ENCODE measurements at places on chromosomes 11 and 22.

- DNase-seq, result no peak
These were observed 36.7 kb upstream of the RIC3 start for GRCh38 chr11:8205566-8205965.

DNA sequence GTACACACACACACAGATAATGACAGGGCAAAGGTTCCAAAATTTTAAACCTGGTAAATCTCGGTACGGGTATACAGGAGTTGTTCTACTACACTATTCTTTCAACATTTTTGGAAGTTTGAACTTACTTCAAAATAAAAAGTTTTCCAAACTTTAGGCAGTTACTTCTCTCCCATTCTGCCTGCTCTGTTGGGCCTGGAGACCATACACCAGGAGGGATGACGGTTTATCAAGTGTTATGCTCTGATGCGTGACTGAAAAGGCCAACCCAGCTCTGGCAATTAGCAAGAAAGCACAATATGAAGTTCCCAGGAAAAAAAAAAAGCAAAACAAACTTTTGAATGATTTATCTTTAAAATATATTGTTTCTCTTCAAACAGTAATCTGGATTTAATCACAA, 969 bp downstream of the SERPIND1 start:
- no peak for DNase-seq

GRCh38 chr11:60766547-60766946, 9.9 kb downstream of the MS4A15 start:
- no peak for DNase-seq

DNA sequence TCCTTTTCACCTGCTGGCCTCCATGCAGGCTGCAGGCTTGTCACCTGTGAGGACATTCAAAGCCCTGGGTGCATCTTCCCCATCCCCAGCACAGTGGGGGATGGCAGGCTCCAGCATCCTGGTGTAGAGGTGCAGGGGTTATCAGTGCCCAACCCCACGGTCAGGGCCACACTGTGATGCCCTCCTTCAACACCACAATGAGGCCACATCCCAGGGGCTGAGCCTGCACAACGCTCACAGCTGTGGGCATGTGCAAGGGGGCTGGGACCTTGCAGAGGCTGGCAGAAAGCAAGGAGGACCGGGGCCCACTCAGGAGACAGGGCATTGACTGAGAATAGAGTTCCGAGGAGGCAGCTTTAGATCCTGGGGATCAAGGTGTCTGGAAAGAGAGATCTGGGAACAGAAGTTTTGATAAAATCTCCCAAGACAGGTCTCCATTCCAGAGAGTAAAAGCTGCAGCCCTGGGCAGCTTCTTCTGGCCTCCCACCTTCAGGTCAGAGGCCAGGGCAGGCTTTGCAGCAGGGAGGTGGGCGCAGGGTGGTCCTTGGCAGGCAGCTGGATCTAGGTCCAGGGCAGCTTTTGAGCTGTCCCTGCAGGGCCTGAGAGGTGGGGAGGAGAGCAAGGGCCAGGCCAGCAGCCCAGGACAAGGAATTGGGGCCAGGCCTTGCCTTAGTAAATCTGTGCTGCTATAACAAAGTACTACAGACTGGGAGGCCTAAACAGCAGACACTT, 250.8 kb upstream of the B3GAT1 start:
- no peak for DNase-seq

- no peak for DNase-seq
These were observed 8.9 kb downstream of the KCNK7 start for GRCh38 chr11:65586676-65587075.

- no peak for DNase-seq
These were observed 5.3 kb downstream of the SLN start for GRCh38 chr11:107706531-107706930.

DNA sequence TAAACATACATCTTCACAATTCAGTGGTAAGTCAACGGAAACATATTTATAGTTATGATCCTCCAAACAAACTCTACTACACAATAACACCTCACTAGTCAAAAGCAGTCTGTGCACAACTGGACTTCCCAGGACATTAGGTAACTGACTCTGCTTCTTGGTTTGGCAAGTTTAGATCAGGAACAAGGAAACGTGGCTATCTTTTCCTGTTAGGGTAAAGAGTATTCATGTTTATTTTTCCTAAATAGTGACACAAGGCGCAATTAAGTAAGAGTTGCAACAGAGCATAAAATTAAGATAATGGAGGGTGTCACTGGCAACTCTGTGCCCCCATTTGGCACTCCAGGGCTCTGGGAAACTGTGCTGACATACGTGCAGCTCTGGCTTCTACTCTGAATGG, 70.2 kb upstream of the TP53AIP1 start:
- DNase-seq, result no peak

GRCh38 chr11:114089748-114090147, 30.2 kb downstream of the ZBTB16 start:
- DNase-seq, result no peak

DNA sequence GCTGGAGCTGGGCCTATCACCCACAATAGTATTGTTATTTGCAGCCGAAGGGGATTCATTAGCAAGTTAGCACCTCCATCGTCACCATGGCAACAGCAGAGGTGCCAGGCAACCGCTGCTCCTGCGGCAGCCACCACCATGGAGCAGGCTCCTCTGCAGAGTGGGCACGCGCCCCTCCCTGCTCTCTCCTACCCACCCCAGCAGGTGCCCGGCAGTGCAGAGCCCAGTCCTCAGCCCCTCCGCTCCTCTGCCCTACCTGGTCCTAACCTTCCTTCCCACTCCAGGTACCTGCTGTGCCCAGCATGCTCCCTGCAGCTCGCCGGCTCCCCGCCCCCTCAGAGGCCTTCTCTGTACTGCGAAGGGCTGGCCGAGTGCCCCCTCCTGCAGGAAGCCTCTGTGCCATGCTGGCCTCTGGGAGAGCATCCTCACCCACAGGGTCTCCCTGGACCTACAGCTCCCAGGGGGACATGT, 3.6 kb downstream of the DUSP8 start:
- no peak for DNase-seq

- DNase-seq, result no peak
These were observed 2.5 kb downstream of the TP53AIP1 start for GRCh38 chr11:128940156-128940555.

DNA sequence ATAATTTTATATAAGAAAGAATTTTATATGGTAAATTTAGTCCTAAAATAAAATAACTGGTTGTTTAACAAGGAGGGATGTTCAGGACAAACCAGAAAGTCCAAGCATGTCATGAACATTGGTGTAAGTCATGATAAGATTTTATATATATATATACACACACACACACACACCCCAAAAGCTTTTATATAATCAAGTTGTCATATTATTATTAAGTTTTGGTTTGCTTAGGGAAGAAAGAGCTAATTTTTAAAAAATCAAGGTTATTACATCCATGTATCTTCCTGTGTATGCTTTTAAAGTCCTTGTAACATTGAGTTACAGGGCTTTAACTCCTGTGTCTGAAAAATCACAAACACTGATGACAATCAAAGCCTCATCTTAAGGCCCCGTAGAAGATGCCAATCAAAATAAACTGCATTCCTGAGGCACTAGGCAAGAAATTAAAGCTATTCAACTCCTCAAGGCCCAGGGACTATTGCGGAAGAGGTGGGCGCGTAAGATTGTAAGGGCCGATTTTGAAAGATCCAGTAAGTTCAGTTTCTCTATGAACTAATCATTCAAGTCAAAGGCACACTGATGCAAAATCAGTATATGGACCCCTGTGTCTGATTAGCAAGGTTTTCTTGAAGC, 16.8 kb downstream of the APOL6 start:
- no peak for DNase-seq

- peak; percentile 60 for DNase-seq
These were observed 15.8 kb downstream of the TMEM258 start for GRCh38 chr11:61776561-61777075.

GRCh38 chr11:8532475-8532874, 61.6 kb downstream of the STK33 start:
- DNase-seq, result no peak

- peak; percentile 44 for DNase-seq
These were observed 32.3 kb downstream of the ARVCF start for GRCh38 chr22:19984201-19984753.

- no peak for DNase-seq
These were observed 7.3 kb downstream of the STARD10 start for GRCh38 chr11:72786305-72787215.

- no peak for DNase-seq
These were observed 37.5 kb upstream of the HEPHL1 start for GRCh38 chr11:93983542-93984195.

DNA sequence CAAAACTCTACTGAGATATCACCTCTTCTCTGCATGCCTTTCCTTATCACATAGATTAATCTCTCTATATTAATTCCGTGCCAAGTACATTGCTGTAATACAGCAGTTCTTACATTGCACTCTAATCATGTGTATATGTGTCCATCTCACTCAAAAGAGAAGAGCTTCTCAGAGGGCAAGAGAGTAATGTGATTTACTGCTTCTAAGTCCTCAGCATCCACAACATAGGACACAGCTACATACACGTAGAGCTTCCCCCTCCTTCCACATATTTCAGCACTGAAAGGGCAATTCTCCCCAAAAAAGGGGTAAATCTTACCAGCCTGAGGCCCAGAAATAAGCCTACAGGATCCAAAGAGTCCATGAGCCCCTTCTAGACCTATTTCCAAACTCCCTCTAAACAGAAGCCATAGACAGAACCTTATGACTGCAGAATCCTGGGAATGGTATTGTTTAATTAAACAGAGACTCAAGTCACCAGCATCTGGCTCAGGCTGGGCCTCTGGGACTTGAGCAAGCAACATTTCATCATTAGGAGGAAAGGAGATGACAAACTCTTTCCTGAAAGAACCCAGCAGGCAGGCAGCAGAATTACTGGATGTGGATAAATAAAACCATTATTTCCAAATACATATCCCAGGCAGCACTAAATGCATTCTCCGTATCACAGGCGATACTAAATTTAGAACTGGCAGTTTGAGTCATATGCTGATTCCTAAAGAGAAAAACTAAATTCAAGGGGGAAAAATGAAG, 87.2 kb downstream of the KCNC1 start:
- DNase-seq, result peak; percentile 59

GRCh38 chr11:97638641-97639224, 1248.9 kb downstream of the JRKL start:
- DNase-seq, result no peak

DNA sequence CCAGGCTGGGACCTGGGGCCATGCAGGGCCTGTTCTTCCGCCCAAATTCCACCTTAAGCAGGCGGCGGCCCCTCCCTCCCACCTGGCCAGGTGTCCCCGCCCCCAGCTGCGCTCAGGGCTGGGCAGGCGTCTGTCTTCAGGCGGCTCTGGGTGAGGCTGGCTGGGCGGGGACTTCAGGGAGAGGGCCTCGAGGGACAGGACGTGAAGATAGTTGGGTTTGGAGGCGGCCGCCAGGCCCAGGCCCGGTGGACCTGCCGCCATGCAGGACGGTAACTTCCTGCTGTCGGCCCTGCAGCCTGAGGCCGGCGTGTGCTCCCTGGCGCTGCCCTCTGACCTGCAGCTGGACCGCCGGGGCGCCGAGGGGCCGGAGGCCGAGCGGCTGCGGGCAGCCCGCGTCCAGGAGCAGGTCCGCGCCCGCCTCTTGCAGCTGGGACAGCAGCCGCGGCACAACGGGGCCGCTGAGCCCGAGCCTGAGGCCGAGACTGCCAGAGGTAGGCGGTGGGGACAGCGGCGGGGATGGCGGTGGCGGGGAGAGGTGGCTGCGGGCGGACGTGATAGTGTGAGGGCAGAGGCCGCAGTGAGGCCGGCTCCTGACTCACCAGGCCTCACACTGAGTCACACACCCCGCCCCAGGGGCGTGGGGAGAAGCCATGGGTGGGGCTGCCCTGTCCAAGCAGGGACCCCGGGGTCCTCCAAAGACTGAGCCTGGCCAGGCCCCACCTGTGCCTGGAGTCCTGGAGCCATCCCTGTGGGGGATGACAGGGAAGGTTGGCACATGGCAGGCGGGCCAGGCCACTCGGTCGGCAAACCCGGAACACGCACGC, at the start of gene PKP3:
Gene PKP3 (plus strand): TSS at position 176 of the 824 bp plus-strand sequence. CDS start 84 bp downstream, at position 260.
- peak; percentile 30 for DNase-seq

DNA sequence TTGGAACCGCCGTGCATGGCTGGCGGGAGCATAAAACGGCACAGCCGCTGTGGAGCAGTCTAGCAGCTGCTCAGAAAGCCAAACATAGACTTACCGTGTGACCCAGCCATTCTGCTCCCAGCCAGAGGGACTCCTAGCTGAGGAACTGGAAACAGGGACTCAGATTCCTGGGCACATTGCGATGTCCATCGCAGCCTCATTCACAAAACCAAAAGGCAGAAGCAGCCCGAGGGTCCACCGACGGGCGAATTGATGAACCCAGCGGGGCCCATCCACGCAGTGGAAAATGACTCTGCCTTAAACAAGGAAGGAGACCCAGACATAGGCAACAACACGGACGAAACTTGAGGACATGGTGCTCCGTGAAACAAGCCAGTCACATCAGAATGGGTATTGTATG, 5.7 kb upstream of the MUC5B start:
- no peak for DNase-seq

- no peak for DNase-seq
These were observed 11.6 kb downstream of the TST start for GRCh38 chr22:37007651-37008050.

GRCh38 chr11:78207532-78208256, 19.0 kb downstream of the USP35 start:
- no peak for DNase-seq

GRCh38 chr11:17573526-17573925, 26.5 kb downstream of the OTOG start:
- DNase-seq, result no peak

GRCh38 chr11:101127699-101128570, 1.7 kb downstream of the PGR start:
- no peak for DNase-seq

GRCh38 chr11:121231576-121232278, 60.8 kb upstream of the SC5D start:
- no peak for DNase-seq

DNA sequence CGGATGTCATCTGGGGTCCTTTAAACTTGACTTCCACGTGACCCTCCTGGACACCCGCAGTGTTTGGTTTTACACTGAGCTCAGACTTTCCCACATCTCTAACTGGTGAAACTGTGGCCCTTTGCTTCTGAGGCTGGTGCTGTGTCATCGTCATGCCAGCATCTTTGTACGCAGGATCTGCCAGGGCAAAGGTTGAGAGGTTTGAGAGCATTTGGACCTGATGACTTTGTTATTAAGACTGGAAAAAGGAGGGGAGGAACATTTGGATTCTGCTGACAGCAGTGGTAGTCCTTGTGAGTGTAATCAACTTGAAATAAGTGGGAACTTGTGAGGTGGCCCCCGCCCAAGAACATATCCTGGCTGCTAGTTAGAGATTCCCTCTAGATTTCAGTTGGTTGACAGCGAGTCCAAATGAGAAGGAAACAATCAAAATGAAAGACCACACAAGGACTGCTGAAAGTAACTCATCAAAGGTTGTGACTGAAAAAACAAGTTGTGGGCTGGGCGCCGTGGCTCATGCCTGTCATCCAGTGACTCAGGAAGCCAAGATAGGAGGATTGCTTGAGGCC, 102.5 kb downstream of the KIAA1671 start:
- no peak for DNase-seq

- no peak for DNase-seq
These were observed 10.1 kb downstream of the NAGA start for GRCh38 chr22:42060489-42060888.

- no peak for DNase-seq
These were observed 3.6 kb upstream of the MDK start for GRCh38 chr11:46377831-46378230.

GRCh38 chr22:29937940-29938693, 55.1 kb downstream of the MTMR3 start:
- DNase-seq, result no peak

GRCh38 chr22:20218987-20219386, 49.1 kb downstream of the RTN4R start:
- no peak for DNase-seq

- peak; percentile 47 for DNase-seq
These were observed 123.1 kb downstream of the PKNOX2 start for GRCh38 chr11:125287491-125288210.

GRCh38 chr11:19674836-19675235, 37.8 kb upstream of the NAV2 start:
- no peak for DNase-seq
